CD8-positive, alpha-beta memory T cell (primary cell): ENCODE measurements at places on chromosomes 6 and 20.

- DNase-seq = no peak
Measured at GRCh38 chr6:42236030-42236429, 18.4 kb upstream of the MRPS10 start.

- DNase-seq = no peak
Measured at GRCh38 chr6:162889303-162889702, 161.5 kb downstream of the PACRG start.

- no peak for DNase-seq
Measured at GRCh38 chr6:154980273-154981078, 14.6 kb upstream of the TIAM2 start.

DNA sequence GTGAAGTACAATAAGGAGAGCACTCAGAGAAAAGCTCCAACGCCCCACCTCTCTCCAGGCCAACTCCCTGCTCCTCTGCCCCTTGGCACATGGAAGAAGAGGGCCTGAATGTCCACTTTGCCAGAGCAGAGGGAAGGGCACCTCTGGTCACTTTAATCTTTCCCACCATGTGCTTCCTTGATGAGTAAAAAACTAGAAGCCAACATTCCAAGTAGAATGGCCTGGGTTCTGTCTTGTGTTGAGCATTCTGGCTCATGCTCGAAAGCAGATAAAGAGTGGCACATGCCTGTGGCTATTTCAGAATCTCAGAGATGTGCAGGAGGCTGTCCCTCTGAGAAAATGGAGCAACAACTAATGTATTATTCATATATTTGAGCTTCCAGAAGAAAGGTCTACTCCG, 177.4 kb upstream of the PLN start:
- no peak for DNase-seq

DNA sequence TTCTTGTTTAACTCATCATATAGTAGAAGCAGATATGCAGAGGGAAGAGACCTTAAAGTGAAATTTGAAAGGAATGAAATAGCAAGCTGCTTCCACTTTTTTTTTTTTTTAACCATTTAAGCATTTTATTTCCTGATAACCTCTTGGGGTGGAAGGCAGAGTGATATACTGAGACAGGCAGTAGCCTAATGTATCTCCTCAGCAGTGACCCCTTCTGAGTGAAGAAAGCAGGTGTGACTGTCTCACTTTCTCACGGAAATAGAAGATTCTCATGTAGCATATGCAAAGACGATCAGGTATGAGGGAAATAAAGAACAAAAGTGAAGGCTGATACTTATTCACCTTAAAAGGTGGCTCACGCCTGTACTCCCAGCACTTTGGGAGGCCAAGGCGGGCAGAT, 187.1 kb upstream of the STXBP5 start:
- no peak for DNase-seq

DNA sequence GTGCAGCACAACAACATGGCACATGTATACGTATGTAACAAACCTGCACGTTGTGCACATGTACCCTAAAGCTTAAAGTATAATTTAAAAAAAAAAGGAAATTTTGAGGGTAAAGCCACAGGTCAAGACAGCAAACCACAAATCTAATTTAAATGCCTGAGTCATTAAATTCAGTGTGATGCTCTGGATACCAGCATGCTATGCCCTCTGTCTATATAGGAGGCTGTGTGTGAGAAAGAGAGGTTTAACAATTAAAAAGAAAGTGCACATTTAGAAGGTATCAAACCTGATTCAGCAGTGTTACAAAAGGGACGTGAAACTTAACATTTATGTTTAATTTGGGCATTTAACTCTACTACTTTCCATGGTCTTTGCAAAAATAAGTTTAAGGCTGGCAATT, 276.3 kb downstream of the ADGRB3 start:
- DNase-seq = no peak

- DNase-seq = peak; percentile 24
Measured at GRCh38 chr6:107116328-107116892, 1.1 kb upstream of the BEND3 start.

DNA sequence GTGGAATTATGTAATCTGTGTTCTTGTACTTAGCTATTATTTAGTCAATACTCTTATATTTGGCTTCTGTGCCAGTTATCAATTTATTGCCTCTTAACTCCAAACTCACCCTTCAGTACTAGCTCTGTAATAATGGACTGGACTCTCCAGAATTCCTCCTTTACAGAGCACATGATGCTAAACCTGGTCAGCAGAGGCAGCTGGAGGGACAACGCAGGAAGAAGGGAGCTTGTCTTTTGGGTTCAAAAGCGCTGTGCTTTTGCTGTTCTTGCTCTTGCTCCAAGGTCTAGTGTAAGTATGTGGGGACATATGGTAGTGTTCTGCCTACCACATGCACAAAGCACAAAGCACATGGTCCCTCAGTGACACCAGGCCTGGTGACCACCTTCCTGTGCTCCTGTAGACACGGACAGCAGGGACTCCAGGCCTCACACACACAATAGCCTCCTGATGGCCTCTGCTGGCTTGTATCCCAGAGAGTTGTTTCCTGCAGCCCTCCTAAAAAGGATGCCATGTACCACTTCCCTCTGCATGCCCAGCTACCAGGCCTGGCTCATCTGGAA, 46.1 kb downstream of the CHD6 start:
- no peak for DNase-seq

GRCh38 chr6:112030961-112031660, 22.8 kb upstream of the CCN6 start:
- DNase-seq = no peak
